ENCODE measurements at places on chromosomes 12 and 14.

DNA sequence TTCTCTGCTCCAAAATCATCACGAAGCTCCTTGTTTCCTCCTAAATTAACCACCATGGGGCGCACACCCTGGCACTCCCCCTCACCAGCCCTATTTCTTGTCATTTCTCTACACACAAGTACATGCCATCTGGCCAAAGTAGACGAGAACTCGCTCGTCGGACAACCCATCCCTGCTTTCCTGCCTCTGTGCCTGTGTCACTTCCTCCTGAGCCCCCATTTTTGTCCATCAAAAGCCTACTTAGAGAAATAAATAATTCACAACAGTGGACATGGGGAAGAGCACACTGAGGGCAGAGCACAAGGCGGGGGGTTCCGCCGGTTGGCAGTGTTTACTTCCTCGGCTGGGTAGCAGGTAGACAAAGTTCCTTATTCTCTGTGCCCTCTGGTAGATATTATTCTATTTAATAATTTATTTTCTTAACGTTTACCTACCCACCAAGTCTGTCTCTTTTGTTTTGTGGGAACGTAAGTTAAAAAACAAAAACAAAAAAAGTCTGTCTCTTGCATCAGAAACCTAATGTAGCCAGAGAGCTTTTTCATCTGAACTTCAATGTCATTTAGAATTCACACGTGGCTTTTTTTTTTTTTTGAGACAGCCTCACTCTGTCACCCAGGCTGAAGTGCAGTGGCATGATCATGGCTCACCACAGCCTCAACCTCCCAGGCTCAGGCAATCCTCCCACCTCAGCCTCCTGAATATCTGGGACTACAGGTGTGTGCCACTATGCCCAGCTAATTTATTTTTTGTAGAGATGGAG, 6.0 kb downstream of the VPS37B start:
- no peak for DNase-seq

- no peak for DNase-seq
Measured at GRCh38 chr14:56118611-56119181, 485 bp downstream of the PELI2 start.

GRCh38 chr12:82866227-82866775, 179.6 kb downstream of the TMTC2 start:
- no peak for DNase-seq

- DNase-seq = no peak
Measured at GRCh38 chr12:51217133-51217967, 512 bp downstream of the POU6F1 start.

DNA sequence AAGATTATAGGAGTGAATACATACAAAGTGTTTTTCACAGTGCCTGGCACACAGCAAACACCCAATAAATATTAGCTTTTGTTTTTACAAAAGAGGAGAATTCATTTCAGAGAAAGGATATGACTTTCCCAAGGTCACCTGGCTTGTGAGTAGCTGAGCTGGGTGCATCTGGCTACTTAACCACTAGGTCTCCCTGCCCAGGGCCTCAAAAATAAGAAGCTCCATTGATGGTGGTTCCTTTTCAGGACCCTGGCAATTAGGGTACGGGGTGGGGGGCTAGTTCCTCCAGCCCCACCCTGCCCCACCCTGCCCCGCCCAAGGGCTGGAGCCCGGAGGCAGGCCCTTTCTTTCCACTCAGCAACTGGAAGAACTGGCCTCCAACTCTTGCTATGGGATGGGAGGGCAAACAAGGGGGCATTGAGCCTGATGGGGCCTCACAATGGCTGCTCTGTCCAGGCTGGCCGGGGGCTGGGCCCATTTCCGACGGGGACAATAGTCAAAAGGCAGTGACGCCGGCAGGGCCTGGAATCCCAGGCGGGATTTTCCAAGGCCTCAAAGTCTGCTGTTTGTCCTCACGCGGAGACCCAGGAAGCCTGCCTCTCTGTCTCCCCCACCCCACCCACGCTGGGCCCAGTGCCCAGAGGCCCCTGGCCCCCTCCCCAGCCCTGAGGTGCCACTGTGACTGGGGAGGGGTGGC, 8.2 kb upstream of the ATG101 start:
- no peak for DNase-seq

DNA sequence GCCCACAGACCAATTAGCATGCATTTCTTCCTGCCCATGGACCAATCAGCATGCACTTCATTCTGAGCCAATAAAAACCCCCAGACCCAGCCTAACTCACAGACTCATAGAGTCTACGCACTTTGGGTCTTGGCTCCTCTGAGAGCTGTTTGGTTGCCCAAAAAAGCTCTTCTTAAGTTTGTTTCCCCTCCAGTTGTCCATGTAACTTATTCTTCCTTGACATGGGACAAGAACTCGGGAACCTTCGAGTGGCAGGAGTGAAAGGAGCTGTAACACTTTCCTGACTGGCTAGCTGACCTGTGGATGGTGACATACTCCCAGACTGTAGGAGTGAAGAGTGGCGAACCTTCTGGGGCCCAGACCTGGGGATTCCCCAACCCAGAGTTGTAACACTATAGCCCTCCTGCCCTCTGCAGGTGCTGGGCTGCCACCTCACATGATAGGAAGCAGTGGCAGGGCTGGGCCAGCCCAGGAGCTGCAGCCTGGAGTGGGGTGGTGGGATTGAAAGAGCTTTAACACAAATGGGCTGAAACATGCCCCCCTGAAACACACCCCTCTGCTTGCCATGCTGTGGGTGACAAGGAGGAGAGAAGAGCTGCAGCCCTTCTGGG, 4.4 kb upstream of the BTBD7 start:
- DNase-seq = no peak

DNA sequence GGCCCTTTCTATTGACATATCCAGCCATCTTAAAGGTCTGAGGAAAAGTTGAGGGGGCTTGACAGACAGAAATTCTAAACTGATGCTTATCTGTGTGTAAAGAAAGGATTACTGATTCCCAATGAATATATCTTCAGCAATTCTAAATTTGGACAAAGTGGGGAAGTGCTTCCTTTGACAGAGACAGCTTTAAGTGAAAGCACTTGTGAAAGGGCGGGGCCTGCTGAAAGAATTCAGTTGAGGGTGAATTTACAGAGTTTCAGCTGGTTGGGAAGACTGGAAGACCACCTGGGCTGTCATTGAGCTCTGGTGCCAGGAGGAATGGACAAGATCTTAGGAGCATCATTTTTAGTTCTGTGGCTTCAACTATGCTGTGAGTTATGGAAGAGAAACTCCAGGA, 412.5 kb upstream of the OR4E1 start:
- no peak for DNase-seq

- no peak for DNase-seq
Measured at GRCh38 chr14:61196792-61197191, 84.3 kb downstream of the TMEM30B start.

DNA sequence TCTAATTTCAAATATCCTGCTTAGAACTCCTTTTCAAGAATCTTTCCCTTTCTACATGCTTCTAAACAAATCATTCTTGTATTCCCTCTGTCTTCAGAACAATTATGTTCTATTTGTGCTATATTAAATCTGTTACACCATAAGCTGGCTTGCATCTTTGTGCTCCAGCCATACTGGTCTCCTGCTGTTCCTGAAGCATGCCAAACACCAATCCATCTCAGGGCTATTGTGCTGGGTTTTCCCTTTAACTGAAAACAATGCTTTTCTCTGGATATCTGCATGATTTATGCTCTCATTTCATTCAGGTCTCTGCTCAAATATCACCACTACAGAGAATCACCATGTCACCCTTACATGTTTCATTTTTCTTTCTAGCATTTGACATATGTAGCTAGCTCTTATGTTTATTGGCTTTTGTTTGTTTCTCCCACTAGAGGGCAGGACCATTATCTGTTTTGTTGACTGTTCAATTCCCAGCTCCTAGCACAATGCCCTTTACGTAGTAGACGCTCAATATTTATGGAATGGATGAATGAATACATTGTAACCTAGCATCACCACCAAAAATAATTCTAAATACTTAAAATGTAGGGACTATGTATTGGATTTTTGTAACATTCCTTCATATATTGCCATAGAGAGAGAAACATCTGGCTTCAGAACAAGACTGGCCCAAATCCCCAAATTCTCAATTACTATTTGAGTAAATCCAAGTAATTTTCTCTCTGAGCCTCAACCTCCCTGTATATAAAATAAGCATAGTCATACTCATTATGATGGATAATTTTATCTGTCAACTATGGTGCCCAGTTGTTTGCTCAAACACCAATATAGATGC, 302.0 kb upstream of the SYT1 start:
- DNase-seq = no peak

GRCh38 chr12:13582421-13582820, 385.9 kb downstream of the EMP1 start:
- no peak for DNase-seq

GRCh38 chr14:54219261-54220070, 177.3 kb upstream of the CDKN3 start:
- DNase-seq = no peak

DNA sequence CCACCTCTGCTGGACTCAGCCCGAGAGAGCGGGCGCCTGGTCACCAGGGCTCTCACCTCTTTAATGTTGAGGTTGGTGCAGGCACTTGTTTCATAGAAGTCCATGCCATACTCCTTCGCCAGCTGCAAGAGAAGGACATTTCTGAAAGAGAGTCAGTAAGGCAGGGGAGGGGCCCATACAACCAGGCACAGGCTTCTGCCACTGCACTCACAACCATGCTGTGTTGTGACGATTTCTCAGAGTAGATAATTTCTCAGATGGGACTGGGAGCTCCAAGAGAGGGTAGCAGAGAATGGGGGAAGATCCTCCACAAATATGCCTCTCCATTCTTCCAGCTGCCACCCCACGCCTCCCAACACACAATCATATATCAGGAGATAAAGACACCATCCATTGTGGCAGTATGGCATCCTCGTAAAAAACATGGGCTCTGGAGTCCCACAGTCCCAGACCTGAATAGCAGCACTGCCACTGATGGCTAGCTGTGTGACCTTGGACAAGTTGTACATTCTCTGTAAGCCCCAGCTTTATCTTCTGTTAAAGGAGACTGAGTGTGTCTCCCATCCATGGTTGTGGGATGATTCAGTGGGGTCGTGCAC, 6.2 kb upstream of the GPX2 start:
- DNase-seq = no peak

- no peak for DNase-seq
Measured at GRCh38 chr12:29255042-29255441, 106.0 kb downstream of the FAR2 start.

GRCh38 chr14:90204516-90204915, 51.8 kb upstream of the PSMC1 start:
- no peak for DNase-seq

DNA sequence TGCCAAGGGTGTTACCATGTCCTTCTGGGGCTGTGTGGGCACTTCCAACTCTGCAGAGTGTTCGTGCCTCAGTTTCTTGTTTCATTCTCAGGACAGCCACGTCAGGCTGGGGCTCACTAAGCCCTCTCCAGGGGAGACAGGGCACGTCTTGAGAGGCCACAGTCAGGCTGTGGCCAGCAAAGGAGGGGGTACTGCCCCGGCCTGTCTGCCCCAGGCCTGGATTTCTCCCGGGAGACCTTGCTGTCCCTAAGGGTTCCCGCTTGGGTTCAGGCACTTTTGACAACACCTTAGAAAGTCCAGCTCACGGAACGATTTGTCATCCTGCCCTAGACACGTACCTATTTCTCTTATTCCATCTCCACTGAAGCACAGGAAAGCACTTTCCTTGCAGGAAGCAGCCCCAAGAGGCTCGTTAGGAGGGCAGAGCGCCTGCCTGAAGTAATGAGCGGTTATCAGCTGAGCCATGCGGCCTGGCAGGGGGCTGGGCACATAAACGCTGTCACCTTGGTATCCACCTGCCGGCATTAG, 290.4 kb upstream of the RTL1 start:
- no peak for DNase-seq

GRCh38 chr12:88063375-88063774, 34.2 kb upstream of the C12orf50 start:
- DNase-seq = no peak

GRCh38 chr14:74955229-74956026, at the start of gene PGF:
Gene PGF, minus strand, starts transcription at chr14:74955597. Its CDS starts 355 bp downstream, at chr14:74955242.
- DNase-seq = no peak

GRCh38 chr12:41365653-41366171, 177.6 kb downstream of the PDZRN4 start:
- DNase-seq = no peak

DNA sequence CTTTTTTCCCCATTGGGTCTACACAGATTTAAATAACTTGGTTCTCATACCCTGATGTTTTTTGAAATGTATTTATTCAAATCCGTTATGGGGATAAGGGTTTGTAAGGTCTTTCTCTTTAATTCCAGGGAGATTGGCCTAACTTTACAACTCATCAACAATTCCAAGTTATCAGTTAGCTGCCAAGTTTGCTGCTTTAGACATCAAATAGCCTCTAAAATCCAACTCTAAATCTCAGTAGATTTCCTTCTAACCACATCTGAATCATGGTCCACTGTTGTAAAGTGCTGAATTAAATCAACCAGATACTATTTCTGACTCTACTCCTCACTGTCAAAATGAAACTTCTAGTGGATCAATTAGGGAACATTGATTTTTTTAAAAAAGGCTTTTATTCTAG, 364.1 kb upstream of the E2F7 start:
- no peak for DNase-seq

DNA sequence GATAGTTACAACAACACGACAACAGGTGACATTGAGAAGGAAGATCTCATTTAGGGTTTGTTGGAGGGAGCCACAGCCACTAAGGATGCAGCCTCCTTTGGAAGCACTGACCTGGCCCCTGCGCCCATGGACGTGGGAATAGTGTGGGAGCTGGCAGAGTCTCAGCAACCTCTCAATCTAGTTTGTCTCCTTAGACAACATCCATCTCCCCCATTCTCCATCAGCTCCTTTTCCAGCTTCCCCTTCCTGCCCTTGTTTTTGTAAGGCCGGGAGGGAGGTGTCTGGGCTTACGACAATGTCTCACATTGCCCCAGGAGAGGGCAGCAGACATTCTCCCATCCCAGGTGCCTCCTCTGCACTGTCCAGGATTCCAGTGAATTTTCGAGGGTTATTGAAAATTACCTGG, 170.2 kb upstream of the PZP start:
- DNase-seq = no peak

DNA sequence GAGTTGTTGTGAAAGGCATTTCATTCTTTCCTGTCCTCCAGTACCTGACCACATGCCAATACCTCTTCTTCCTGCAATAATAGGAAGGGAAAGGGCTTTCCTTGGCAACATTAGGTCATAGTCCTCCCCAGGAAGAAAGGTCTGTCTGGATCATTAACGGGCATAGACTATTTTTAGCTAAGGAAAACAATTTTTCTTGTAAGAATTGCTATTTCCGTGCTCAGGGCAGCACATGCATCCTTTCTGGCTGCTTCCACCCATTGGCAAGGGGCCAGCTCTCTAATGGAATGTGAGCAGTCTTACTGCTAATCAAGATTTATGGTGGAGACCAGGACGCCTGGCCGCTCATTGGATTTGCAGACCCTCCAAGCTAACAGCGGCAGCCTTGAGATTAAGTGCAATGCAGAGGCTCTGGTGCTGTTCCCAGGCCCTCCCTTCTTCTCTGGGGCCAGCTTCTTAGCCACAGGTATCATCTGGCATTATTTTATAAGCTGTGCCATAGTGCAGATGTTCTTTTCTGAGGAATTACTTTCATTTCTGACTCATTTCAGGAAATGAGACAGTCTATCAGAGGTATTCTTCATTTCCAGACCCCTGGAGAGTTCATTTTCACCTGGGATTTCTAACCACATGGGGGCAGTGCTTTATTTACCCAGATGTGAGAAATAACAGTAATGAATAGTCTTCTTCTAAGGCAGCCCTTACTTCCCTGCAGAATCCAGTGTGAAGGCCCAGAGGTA, 52.9 kb downstream of the ANO6 start:
- DNase-seq = no peak

- DNase-seq = no peak
Measured at GRCh38 chr14:25042362-25043299, 7.3 kb downstream of the STXBP6 start.

- DNase-seq = no peak
Measured at GRCh38 chr14:100534528-100535286, 52.5 kb downstream of the BEGAIN start.

- no peak for DNase-seq
Measured at GRCh38 chr12:104411826-104412641, 44.7 kb upstream of the CHST11 start.

All from stimulated activated CD8-positive, alpha-beta memory T cell treated with anti-CD3 and anti-CD28 coated beads, Interleukin-15, amount 100 ng/mL, for 24 hours (primary cell).